ENCODE measurements at places on chromosomes 13 and 19.

- no peak for DNase-seq
Observed at GRCh38 chr19:2623798-2624197, 78.7 kb downstream of the GNG7 start.

DNA sequence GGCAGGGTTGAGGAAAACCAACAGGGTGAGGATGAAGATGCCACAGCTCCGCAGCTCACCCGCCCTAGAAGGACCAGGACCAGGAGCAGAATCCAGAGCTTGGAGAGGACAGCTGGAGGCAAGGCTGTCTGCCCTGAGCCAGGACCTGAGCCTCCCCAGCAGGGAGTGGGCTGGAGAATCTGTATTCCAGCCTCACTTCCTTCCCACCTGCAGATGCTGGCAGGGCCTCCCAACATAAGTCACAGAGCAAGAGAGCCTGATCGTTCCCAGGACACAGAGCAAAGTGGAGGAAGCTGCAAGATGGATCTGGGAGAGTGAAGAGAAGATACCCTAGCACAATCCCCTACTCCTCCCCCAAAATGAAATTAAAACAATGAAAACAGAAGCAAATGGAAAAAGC lies 61.7 kb upstream of the WASF3 start:
- no peak for DNase-seq

DNA sequence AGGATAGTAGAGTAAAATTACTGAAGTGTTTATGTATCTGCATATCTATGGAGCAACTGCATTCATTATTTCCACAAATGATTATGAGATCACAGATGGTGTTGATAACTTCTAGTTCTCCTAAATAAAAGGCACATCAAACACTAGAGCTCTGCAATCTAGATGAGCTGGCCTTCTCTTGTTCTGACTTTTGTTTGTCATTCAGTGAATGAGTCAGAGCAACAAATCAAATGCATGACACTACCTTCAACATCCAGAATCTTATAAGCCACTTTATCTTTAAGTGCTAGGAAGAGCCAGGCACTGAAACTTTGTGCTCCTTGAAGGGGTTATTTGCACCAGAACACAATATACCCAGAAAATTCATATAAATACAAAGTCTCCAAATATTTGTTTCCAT lies 456.0 kb downstream of the PCDH17 start:
- DNase-seq, result no peak

DNA sequence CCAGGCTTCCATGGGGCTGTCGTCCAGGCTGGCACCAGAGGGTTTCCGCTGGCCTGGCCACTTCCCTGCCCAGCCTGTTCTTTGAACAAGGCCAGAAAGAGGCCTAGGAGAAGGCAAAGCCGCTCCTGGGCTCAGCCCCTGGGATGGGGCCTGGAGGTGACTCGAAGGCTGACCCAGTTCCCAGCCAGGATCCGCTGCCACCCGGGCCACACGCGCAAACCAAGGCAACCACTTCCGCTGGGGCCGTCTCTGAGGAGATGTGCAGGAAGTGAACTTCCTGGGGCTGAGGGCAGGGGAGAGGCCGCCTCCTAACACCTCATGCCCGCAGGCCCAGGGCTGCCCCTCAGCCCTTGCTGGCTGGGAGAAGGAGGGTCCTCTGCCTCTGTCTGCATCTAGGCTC lies 15.2 kb downstream of the PLEKHF1 start:
- DNase-seq, result peak; percentile 81

GRCh38 chr19:49347191-49347590 lies 12.0 kb downstream of the CD37 start:
- DNase-seq, result no peak

DNA sequence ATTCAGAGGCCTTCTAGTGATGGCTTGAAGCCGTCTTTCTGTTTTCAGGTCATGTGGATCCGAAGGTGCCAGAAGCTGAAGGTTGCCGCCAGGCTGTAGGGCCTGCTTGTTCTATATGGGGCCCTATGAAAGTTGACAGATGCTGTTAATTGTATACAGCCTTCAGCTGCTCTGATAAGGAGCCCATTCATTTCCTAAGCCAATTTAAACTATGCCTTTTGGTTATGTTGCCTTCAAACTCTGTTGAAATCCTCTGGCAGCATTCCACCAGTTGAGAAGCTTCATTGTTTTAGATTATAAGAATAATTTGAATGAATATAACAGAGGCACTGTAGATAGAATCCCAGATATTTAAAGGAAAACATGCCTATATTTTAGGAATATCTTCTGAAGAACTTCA lies 34.4 kb downstream of the RAP2A start:
- no peak for DNase-seq

GRCh38 chr13:69199664-69200063 lies 908.0 kb upstream of the ATXN8OS start:
- DNase-seq, result no peak
